ENCODE measurements at places on chromosomes 2 and 18.

GRCh38 chr2:162030363-162031190 is 43.4 kb downstream of the DPP4 start:
- DNase-seq: no peak

GRCh38 chr2:15284614-15285013 is 276.5 kb downstream of the NBAS start:
- DNase-seq: no peak

DNA sequence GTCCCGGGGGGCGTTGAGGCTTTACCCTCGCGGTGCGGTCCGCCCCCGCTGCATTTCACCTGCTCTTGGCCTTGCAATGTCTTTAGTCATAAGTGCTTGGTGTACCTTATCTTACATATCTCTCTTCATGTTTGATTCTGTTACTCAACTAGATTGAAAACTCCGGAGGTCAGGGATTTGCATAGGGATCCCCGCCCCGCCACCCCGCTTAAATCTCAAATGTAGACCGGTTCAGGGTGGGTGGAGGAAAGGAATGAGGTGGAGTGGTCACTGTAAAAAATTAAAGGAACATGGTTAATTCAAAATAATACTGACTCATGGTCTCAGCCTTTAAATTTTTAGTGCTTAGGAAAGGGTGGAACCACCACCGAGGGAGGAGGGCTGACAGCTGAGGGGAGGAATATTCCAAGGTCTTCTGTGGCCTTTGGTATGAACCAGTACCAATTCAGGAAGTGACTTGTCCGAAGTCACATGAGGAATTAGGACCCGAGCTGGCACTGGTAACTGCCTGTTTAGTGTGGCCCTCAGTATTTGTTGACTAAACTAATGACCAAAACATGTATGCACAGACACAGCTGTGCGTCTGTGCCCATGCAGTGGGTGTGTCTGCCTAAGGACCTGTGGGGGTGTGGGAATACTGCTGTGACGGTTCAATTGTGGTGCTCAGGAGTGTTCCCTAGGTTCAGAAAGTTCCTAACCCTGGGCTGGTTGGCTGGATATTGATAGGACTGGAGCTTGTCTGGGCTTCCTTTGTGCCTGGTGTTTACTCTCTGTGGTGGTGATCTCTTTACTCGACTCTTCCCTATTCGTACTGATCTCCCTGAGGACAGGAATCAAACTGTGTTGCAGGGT is 1.0 kb downstream of the PLEKHB2 start:
- no peak for DNase-seq

GRCh38 chr2:16250466-16250865 is 310.1 kb downstream of the MYCN start:
- no peak for DNase-seq

DNA sequence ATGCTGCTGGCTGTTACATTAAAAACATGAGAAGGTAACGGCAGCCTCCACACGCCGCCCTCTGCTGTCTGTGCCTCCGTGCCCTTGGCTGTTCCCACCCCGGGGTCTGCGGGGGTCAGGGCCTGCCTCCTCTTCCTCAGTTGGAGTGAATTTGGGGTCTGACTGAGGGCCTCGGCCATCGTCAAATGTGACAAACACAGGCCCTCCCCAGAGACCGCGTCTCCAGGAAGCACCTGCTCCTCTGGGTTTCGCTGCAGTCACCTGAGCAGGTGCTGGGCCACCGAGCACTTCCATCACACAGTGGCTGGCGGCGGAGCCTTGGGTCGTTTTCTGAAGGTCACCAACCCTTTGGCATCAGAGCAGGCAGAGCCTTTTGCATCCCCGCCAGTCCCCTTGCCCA is 70.9 kb downstream of the NFATC1 start:
- DNase-seq: no peak

DNA sequence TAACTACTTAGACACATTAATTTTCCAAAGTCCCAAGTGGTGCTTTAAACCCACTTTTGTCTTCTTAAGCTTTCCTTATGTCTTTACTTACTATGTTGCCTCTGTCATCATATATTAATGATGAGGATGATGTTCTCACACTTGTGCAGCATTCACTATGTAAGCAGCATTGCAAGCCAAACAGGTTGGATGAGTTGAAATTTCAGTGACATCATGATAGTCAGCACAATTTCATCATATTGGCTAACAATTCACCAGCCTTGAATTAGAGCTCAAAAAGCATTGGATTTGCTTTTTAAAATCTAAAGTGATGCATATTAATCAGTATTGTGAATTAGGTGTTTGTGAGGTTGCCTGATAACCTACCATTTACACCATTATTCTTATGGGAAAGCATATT is 7.7 kb downstream of the APLF start:
- no peak for DNase-seq

- no peak for DNase-seq
Observed at GRCh38 chr2:77512507-77512906, 9.7 kb downstream of the LRRTM4 start.

Data from kidney epithelial cell (primary cell).